ENCODE measurements at places on chromosomes 12 and 14. TPM values are rescaled to one million over a fixed set of nuclear protein-coding genes. Genes with fewer than 3 reads are reported as not detected.

The KRT85 gene
- total RNA-seq, result not detected

The NRL gene
- total RNA-seq, result 2.8 TPM

The DHRS2 gene
- 0.26 TPM for total RNA-seq

The GSC gene
- not detected for total RNA-seq

The GPR84 gene
- not detected for total RNA-seq

DNA sequence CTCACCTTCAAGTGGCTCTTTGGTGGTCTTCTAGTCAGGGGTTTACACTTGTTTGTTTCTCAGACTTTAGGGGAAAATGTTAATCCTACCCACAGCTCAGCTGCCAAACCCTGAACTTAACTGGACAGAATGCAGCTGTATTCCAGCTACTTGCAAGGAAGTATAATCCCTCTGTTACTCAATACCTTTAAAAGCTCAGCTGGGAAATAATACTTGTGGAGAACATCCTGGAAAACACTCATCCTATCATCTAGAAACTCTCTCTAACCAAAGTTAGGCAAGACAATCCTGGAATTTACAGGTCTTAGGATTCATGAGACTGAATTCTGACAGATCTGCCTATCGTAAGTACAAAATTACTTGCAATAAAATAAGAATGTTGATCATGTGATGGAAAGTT, 404.1 kb downstream of the ADAMTS20 start:
- no peak for DNase-seq

DNA sequence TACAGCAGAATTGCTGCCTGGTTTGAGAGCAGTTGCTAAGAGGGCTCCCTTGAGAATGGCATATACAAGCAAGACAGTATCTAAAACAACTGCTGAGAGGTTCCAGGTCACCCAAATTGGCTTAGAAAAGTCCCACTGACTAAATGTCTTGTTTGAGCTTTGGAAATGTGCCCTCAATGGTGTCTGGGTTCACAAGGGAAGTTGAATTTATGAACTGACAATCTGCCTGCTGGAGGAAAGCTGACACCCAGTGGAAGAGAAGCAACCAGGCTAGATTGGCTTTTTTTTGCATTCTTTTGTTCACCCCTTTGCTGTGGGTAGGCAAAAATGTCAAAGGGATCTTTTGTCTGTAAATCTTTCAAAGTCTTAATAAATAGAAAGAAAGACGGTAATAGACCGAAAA, 44.6 kb upstream of the NPFF start:
- no peak for DNase-seq

GRCh38 chr14:24401810-24402702, 3.3 kb downstream of the NYNRIN start:
- DNase-seq, result no peak

GRCh38 chr12:110582276-110583136, 612 bp downstream of the PPTC7 start:
- DNase-seq, result peak; percentile 83

DNA sequence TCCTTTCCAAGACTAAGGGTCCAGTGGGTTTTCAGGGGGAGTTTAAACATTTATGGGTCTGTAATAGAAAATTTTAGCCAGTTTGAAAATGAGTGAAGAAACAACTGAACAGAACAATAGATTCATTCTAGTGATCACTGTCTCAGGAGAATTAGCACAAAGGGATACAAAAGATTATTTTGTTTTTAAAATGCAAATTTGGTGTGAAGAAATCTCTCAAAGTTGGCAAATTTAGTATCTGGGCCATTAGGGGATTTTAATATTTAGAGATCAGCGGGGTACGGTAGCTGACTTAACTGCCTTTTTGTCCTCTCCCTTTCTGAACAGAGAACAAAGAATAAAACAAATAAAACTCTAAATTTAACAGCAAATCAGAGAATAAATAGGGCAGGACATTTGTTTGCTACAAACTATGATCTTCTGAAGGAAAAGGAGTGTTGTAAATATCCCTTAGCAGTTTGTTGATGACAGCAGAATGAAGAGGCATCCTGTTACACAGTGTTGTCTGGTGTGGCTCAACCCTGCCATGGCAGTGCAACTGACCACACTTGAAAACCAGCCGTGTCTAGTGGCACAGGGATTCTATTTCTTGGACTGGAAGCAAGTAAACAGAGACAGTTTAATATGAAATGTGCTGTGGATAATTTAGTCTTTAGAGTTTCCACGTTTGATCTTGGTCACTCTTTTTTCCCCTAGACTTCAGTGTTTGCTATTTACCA, 46.3 kb upstream of the LRTM2 start:
- DNase-seq, result no peak

DNA sequence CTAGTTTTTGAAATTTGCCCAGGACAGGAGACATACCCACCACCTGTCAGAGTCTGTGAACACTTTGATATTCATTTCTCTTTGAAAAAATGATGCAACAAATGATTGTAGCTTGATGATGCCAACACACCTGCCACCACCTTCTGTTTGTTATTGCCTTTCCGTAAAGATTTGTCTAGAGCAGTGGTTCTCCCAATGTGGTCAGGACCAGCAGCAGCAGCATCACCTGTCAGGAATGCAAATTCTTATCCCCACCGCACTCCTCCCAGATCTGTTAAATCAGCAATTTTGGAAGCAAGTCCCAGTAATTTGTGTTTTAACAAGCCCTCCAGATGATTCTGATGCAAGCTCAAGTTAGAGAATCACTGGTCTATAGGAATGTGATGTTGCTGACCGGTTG, 9.9 kb downstream of the CCDC175 start:
- no peak for DNase-seq

- no peak for DNase-seq
Observed at GRCh38 chr14:71240866-71241520, 333.7 kb downstream of the PCNX1 start.

DNA sequence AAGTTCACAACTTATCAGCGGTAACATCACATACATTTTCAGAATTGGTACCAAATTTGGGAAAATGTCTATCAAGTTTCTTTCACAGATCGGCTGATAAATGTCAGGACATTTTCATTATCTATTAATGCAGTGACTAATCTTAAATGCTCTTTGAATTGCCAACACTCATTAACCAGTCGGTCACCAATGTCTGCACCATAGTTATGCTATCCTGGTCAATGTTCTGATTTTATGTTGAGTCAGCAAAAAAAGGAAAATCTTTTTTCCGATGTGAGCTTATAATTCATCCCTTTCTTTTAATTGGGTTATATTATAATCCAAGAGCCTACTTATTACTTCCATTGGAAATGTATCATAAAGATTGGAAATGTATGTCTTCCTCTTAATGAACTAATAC, 77.2 kb downstream of the NTF3 start:
- DNase-seq, result no peak

GRCh38 chr12:3697311-3697870, 55.5 kb downstream of the CRACR2A start:
- DNase-seq, result no peak

DNA sequence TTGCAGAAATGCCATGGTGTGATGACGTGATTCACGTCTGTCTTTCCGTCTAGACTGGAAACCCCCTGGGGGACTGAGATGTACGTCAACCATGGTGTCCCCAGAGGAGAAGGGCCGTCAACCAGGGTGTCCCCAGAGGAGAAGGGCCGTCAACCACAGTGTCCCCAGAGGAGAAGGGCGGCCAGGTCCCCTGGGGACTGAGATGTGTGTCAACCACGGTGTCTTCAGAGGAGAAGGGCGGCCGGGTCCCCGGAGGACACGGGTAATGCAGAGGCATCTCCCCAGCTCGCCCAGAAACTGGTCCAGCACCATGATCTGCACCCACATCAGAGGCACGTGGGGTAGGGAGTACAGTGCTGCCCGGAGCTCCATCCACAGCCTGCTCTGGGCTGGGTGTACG, 30.6 kb upstream of the GALNT9 start:
- DNase-seq, result no peak

- no peak for DNase-seq
Observed at GRCh38 chr12:82774666-82775065, 88.0 kb downstream of the TMTC2 start.

DNA sequence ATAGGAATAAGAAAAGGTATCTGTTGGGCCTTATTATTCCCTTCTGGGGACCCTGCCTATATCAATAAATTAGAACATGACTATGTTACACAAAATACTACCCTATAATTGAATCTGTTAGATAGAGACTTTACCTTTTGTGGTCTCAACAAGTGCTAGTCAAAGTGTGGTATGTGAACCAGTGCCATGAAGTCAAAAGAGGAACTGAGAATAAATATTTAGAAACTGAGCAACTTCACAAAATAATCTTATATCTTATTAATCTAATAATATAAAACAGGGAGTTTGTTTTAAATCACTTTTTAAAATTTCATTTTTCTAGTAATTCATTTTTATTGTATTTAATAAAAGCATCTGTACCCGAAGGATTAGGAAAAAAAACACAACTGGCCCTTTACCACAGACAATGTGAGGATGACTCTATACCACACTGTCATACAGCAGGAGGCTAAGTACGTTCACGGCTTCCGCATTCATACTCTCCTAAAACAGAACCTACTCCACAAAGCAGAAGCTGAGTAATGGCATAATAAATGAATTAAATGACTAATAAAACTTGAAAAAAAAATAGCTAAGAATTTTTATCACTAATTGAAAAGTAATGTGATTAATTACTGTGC, 42.1 kb downstream of the SEC23A start:
- DNase-seq, result no peak

DNA sequence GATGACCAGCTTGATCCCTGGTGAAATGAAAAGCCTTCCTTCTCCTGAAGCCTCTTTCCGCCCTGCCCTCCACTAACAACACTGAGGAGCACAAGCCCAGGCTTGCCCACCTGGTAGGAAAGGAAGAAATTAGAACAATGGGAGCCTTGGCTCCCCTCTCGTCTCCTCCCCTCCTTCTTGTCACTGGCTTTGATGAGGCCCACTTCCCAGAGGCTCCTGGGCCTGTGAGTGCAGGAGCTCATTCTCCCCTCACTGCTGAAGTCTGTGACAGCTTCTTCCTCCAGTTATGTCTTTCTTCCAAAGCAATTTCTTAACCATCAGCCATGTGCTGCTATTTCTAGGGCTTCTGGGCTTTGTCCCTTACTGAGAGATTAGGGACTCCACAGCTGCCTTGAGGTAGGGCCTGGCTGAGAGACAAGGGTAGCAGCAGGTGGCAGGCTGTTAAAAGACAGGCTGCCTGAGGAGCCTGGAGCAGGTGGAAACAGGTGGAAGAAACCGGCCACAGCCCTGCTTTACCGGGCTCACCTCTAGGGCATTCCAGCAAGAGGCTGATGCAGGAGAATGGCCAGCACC, 53.6 kb upstream of the SRSF5 start:
- DNase-seq, result peak; percentile 55

DNA sequence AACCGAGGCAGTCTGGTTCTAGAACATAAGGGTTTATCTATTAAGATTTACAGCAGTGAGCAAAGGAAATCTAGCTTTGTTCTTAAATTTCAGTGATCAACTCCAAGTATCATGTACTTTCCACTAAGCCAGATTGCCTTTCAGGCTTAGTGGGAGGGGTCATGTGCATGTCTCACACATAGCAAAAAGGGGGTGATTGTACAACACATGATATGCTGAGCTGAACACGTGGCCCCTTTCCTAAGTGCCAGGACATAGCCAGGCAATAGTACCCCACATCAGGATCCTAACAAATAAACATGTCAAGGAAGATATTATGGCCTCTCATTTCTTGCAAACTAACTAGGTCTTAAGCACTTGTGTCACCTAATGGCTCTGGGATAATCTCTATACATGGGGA, 347.2 kb downstream of the C12orf75 start:
- no peak for DNase-seq

- no peak for DNase-seq
Observed at GRCh38 chr12:120138366-120138765, 21.8 kb upstream of the RAB35 start.

DNA sequence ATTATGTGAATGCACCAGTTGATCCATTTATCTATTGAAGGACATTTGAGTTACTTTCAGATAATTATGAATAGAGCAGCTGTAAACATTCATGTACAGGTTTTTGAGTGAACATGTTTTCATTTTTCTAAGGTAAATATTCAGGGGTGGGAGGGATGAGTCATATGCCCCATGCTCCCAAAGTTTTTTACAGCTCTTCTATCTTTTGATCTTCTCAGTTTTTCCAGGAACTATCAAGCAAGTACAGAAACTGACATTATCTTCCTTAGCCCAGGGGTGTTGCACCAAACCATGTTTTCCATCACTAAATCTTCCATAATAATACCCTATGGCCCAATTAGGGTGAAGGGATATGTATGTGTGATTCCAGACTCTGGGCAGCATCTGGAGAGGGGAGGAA, 384.5 kb downstream of the EMP1 start:
- no peak for DNase-seq

GRCh38 chr14:104976198-104977007, 1.8 kb downstream of the AHNAK2 start:
- peak; percentile 91 for DNase-seq

Data from mucosa of descending colon (tissue), 3 donors.